Suppressor macrophage (primary cell): ENCODE measurements at places on chromosomes 5 and 9.

DNA sequence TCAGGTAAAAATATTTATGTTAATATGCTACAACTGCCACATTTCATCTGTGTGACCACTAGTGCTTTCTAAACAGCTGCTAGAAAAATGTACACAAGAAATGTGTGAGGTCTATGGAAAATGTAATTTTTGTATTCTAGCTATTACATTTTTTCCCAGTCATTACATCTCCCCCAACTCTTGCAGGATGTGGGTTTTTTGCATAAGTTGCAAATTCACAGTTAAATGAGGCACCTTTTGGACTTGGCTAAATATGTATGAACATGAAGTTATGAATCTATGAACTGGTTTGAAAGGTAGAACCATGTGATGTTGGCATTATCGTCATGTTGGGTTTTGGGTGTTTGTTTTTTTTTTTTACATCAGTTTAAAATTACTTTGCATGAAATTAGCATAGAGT, 590.4 kb upstream of the WWC1 start:
- no peak for DNase-seq

DNA sequence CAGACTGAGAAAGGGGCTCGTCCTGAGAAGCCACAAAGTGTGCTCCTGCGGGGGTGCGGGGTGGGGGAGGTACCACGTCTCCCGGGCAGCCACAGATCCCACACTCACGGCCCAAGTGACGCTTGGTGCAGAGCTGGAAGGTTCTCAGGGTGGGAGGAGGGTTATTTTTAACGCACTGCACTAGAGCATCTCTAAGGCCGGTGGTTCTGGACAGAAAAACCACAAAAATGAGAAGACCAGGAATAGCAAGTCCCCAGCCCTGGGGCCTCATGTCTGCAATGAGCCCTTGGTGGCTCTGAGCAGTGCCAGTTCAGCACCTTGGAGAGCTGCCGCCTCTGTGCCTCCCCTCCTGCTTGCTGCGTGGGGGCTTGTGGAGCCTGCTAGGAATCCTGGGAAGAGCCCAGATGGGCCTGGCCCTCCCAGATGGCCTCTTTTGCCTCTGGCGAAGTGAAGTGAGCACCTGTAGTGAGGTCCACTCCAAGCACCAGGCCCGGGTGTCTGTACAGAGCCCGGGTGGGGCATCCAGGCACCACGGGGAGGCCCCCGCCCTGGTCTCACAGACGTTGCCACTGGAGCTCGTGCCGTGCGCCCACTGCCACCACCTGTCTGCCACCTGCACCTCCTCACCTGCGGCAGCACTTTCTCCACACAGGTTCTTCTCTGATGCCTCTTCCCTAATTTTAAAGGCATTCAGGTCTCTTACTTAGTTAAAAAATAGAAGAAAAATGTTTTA, 48.9 kb upstream of the CACNA1B start:
- DNase-seq = no peak

GRCh38 chr5:161034451-161034850, 182.4 kb upstream of the ATP10B start:
- DNase-seq = no peak

- no peak for DNase-seq
These were observed 49.2 kb upstream of the LIFR start for GRCh38 chr5:38605610-38606009.

GRCh38 chr9:98171176-98171925, 21.1 kb downstream of the CORO2A start:
- no peak for DNase-seq

DNA sequence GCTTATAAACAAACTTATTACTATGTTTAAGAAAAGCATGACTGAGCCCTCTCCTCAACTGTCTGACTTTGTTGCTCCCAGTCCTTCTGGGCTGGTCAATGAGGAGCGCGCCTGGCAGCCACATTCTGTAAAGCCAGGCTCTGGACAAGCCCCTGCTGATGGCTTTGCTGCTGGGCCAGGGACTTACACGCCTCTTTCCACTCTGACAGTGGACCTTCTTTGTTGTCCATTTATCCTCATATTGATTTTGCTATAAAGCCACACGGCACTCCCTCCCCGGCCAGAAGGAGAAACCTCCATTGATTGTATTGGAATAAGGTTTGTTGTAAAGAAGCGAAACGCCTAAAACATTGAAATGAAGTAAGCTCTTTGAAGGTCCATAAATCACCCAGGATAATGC, 50.6 kb downstream of the C5orf15 start:
- no peak for DNase-seq

DNA sequence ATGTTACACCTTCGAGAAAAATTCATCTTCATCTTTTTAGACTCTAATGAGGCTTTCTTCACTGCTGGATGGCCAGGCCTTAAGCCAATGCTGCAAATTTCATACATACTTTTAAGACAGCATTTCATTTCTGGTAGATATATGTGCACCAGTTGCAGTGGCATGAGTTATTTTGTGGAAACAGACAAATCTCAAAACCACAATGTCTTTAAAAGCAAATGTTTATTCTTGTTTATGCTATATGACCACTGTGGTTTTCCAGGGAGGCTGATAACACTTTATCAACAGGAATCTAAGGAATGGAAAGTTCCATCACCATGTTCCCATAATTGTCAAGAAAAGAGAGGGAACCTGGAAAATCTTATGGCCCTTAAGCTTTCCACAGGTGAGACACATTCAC, 27.7 kb downstream of the CDH9 start:
- no peak for DNase-seq

GRCh38 chr9:104836767-104837166, 72.8 kb downstream of the NIPSNAP3B start:
- no peak for DNase-seq

DNA sequence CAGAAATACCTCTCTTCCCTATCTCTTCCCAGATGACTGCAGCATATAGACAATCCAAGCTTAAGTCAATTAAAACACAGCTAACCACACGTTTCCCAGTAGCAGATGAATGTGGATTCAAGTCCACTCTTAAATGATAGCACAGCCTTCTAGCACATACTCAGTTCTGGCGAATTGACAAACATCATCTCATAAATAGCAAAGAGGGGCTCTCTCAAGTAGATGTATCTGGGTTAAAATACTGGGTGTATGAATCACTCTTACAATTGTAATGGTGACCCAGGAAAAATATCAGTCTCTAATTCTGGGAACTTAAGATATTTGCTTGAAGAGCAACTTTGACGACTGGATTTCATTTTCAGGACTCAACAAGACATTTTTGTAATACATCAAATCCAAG, 67.0 kb upstream of the HAPLN1 start:
- no peak for DNase-seq

- no peak for DNase-seq
These were observed 112.8 kb downstream of the FANCC start for GRCh38 chr9:95204710-95205109.

- no peak for DNase-seq
These were observed 1219.3 kb upstream of the WWC1 start for GRCh38 chr5:167071981-167072610.

- DNase-seq = no peak
These were observed 41.0 kb upstream of the PCSK1 start for GRCh38 chr5:96474073-96474472.

- peak; percentile 22 for DNase-seq
These were observed at the start of gene NIM1K for GRCh38 chr5:43191740-43192557. TSS of gene NIM1K (plus strand) at chr5:43192225. CDS start at chr5:43245776, 53,551 bp downstream.

DNA sequence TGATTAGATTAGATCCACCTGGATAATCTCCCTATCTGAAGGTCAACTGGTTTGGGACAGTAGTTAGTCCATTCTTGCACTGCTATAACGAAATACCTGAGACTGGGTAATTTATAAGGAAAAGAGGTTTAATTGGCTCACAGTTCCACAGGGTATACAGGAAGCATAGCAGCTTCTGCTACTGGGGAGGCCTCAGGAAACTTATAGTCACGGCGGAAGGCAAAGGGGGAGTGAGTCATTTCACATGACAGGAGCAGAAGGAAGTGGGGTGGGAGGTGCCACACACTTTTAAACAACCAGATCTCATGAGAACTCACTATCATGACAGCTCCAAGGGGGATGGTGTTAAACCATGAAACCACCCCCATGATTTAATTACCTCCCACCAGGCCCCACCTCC, 9.9 kb downstream of the C9orf40 start:
- DNase-seq = peak; percentile 57

DNA sequence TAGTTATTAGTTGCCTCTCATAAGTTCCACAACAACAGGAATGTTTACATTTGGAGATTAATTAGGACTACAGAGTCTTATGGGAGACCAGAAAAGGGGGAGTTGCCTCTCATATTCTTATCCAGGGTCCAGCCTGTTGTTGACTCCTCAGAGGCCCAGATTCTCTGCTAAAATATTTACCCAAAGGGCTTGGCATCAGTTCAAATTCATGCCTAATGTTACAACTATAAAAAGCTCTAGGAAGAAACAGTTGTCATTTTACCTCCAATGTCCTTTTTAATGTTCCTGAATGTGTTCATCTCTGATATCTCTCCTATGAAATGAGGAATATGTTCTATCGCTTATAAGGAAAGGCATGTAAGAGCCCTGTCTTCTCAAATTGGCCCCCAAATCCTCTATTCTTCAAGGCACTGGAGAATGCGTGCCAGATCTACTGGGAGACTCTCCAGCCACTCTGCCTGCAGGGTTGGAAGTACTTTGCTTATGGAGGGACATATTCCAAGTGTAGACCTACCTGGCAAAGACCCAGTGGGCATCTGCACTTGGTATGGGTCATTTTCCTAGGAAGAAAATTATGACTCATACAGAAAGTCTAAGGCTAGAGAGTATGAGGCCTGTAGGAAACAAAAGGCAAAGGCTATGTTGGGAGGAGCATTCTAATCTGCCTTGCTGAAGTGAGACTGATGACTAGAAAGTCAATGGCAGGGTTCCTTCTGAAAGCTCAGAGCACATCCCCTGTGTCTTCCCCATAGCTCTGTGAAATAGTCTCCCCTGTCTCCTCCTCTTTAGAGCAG, 192.6 kb downstream of the ESM1 start:
- DNase-seq = no peak

GRCh38 chr9:4504250-4504649, 14.0 kb downstream of the SLC1A1 start:
- no peak for DNase-seq

- no peak for DNase-seq
These were observed 45.2 kb downstream of the GCNT4 start for GRCh38 chr5:75006865-75007822.

- DNase-seq = no peak
These were observed 7.9 kb downstream of the TRMT10B start for GRCh38 chr9:37761511-37761910.

GRCh38 chr5:108678091-108678490, 69.6 kb upstream of the FER start:
- DNase-seq = no peak

GRCh38 chr9:107462691-107463090, 26.9 kb downstream of the KLF4 start:
- no peak for DNase-seq

GRCh38 chr9:127953768-127954505, 16.3 kb upstream of the DPM2 start:
- no peak for DNase-seq

DNA sequence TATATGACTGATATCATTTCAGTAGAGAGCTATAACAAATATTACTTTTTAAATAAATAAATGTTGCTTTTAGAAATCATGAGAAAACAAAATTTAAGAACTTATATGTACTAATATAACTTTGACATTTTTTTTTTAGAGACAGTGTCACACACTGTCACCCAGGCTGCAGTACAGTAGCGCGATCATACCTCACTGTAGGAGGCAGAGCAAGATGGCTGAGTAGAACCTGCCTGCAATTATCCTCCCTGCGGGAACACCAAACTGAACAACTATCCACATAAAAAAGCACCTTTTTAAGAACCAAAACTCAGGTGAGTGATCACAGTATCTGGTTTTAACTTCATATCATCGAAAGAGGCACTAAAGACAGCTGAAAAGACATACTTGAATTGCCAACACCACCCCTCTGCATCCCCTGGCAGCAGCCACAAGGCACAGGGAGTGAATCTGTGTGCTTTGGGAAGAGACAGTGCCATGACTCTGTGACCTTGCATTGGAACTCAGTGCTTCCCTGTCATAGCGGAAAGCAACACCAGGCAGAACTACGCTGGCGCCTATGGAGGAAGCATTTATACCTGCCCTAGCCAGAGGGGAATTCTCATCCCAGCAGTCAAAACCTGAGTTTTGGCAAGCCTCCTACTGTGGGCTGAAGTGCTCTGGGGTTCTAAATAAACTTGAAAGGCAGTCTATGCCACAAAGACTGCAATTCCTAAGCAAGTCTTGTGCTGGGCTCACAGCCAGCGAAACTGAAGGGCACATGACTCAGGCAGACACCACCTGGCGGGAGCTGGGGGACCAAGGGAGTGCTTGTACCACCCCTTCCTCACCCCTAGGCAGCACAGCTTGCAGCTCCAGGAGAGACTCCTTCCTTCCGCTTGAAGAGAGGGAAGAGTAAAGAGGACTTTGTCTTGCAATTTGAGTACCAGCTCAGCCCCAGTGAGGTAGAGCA, 142.7 kb downstream of the FBXL17 start:
- no peak for DNase-seq
